Astrocyte of the spinal cord (primary cell): ENCODE measurements at places on chromosomes 2 and 18.

DNA sequence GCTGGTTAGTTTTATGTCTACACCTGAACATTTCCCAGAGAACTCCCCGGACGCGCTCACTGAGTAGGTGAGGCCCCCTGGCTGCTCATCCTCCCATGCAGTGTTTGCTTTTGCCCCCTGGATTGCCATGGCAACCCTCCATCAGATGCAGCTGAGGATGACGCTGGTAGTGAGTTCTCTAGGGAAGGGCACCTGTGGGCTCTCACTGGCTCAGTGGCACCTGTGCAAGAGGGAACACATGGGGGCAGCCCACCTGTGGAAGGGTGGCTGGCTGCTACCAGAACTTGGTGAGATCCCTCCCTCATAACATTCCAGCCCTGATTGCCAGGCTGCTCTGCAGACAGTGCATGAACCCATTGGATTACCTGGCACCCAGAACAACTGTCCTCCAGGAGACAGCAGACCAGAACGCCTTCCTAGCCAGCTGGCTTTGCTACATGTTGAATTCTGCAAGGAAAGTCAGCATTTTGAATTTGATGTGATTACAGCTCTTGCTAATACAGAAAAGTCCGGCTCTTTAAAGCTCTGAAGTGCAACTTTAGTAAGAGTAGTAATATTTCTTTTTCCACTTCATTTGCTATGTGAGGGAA is 21.7 kb downstream of the COA5 start:
- no peak for DNase-seq

GRCh38 chr2:73243884-73244570 is 9.9 kb downstream of the CCT7 start:
- peak; percentile 65 for DNase-seq

DNA sequence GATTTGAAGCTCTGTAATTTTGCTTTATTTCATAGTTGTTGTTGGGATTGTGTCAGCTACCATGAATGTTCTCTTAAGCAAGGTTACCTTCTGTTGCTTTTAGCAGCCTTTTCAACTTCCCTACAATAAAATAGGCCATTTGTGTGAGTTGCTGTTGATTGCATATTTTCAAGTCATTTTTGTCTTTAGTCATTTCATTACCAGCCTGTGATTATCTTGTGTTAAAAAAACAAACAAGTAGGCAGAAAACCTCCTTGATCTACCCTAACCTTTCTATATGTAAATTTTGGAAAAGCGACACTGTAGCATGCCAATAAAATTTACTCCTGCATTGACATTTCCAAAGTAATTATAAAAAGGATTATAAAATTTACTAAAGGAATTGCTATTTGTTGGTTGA is 19.3 kb downstream of the GREB1L start:
- DNase-seq: no peak

- DNase-seq: no peak
Measured at GRCh38 chr18:6478121-6478520, 63.4 kb upstream of the L3MBTL4 start.

- DNase-seq: no peak
Measured at GRCh38 chr2:50379351-50379750, 652.6 kb downstream of the NRXN1 start.
